ENCODE measurements at places on chromosomes 2 and 18.

- no peak for DNase-seq
Measured at GRCh38 chr2:88027697-88028389, 11.5 kb upstream of the RNU2-63P start.

DNA sequence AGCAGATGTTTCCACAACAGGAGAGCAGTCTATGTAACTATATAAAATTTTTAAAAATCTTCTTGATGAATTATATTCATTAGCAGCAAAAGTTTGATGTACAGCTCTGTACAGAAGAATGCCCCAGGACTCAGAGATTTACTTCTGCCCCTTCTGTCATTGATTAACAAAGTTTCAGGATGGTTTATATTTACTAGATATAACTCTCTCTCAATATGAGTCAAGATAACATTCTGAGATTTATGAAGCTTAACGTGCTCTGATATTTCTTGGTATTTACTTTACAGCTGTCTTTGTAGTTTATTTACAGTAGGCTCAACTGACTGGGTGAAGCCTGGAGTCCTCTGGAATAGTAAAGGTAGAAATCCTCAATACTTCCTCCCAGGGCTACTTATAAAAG, 93.6 kb upstream of the HNMT start:
- DNase-seq, result no peak

DNA sequence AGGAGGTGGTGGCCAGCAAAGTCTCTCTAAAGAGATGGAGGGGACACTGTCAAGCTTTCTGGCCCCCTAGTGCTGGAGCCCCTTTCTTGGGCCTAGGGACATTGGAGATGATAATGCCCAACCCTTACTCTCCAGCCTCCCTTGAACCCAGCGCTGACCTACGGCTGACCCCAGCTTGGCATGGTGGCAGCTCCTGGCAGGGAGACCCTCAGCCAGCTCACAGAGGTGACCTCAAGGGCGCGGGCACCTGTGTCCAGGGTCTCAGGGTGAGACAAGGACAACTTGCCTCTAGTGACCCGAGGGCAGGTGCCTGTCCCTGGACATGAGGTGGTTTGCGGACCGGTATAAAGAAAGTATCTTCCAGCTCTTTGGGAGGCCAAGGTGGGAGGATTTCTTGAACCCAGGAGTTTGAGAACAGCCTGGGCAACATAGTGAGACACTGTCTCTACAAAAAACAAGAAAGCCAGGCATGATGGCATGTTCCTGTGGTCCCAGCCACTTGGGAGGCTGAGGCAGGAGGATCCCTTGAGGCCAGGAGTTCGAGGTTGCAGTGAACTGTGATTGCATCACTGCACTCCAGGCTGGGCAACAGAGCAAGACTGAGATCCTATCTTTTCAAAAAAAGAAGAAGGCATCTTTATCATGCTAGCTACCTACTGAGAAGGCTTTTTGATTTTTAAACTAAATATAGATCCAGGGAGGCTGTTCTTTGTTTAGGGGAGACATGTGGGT, 3.3 kb upstream of the PER2 start:
- no peak for DNase-seq

DNA sequence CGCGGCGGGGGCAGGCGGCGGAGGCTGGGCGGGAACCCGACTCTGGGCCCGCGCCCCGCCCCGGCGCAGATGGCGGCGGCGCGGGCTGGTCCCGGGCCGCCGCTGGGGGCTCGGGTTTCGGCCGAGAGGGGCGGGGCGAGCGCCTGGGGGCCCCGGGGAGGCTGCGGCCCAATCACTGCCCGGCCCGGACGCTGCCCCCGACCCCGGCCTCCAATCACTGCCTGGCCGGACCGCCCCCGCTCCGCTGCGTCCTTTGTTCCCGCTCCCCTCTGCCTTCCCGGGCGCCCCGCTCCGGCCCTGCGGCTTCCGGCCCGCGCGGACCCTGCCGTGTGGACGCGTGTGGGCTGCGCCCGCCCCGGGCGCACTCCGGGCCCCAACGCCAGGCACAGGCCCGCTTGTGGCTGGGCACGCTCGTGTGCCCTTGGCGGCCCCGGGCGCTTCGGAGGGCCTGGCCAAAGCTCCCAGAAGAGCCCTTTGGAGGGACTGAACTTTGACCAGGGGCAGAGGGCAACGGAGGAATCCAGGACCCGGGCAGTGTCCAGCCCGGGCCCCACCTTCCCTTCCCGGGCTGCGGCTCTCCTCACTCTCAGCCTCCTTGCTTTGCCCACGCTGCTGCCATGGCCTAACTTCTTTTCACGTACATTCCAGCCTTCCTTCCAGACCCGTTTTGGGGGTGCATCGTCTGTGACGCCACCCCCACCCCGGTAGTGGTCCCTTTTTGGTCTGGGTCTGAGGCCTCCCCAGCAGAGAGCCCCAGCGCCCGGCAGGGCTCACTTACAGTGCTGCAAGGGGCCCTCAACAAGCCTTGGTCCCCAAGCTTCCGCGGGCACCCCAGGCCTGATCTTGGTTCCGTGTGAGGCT, 27.1 kb upstream of the PTMA start:
- DNase-seq, result no peak

GRCh38 chr2:47065771-47066380, 89.2 kb downstream of the STPG4 start:
- no peak for DNase-seq

DNA sequence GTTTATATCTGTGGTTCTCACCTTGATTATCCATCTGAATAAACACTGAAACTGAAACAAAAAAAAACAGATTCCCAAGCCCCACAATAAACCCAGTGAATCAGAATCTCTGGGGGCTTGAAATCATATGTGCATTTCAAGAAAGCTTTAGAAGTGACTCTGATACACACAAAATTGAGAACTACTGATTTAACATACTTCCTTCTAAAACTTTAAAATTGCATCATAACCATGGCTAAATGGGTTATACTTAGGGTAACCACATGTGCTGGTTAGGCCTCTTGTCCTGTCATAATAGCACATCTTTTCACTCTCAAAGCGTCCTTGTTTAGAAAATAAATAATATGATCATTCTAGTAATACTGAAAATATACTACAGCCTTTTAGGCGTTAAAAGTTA, 100.9 kb downstream of the ATAD2B start:
- no peak for DNase-seq

GRCh38 chr2:237433920-237434676, 20.1 kb upstream of the COL6A3 start:
- DNase-seq, result no peak

DNA sequence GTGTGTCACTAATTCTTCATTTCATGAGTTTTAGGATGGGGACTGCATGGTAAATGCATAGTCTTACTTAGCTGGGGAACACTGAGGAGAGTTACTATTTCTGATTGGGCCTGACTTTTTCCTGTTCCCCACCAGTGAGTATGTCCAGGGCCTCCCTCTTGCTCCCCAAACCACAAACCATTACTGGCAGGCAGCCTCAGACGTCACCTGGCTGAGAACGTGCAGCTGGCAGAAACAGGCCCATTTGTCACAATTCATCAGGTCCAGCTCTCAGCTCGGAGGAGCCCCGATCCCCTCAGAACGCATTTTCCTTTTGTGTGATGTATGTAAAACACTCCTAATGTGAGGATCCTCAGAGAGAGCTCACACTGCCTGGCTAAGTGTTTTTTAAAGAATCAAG, 71.7 kb upstream of the SIX3 start:
- no peak for DNase-seq

DNA sequence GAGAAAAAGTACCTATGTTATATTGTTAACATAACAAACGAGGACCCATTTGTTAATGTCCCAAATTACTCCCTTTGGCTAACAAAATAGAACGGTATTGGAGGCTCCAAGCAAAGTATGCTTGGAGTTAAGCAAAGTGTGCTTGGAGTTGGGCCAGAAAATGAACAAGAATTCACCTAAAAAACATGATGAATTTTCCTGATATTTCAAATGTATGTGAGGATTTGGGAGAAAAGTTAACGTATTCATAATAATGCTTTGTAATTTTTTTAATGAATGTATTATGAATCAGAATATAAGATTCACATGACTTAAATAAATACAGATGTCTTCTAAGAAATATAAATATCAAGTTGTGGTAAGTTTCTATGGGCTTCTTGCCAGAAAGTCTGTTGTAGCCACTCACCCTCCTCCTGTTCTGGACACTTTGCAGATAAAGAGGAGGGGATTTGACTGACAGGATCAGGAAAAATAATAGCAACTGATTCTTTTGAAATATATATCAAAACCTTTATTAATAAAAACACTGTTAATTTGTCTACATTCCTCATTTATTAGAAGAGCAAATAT, 423.7 kb upstream of the MMADHC start:
- DNase-seq, result no peak

DNA sequence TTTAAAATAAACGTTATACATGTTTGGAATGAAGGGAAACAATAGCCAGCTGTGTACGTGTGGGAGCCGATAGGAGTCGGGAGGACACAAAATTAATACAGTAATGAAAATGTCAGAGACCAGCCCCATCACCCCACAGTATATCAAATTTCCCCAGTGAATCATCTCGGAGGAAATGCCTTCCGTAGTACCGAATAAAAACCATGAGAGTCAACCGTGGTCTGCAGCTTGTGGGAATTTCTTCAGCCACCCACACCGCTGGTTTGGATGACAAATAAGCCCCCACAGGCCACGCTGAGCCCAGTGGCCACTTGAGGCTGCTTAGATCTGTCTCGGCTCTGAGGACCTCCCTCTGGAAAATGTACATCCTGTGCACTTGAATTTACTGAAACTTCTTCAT, 133.7 kb downstream of the COL6A3 start:
- DNase-seq, result no peak

Measured in NCI-H1694 treated with DMSO at 0.1 percent for 48 hours (cell line).